Activated gamma-delta T cell treated with Interleukin-2 at 50 U/mL for 16 hours (primary cell): ENCODE measurements at places on chromosomes 12 and 14.

DNA sequence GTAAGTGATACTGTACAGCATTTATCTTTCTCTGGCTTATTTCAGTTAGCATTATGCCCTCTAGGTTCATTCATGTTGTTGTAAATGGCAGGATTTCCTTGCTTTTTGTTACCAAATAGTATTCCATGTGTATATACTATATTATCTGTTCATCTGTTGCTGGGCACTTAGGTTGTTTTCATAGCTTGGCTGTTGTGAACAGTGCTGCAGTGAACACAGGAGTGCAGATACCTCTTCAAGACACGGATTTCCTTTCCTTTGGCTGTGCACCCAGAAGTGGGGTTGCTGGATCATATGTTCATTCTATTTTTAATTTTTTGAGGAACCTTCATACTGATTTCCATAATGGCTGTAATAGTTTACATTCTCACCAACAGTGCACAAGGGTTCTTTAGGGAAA, 21.5 kb downstream of the EP400 start:
- DNase-seq, result no peak

GRCh38 chr12:13178568-13179210, 17.8 kb upstream of the EMP1 start:
- DNase-seq, result no peak

- no peak for DNase-seq
These were observed 100.5 kb downstream of the ZNF664 start for GRCh38 chr12:124073356-124074035.

DNA sequence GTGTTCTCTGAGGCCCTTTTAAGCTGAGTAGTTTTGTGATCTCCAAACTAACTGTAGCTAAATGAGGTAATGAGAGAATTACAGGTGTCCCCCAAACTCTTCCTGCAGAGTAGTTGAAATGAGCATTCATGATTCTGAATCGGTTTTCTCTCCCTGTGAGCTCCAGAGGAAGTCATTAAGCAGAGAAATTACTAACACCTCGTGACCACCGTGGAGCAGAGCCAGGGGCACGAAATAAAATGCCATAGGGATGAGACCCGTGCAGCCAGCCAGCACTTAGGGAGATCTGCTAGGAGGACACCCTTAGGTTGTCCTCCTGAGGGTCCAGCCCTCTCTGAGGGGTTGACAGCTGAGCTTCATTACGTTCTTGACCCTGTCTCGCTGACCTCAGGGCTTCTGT, 79.5 kb downstream of the SLC25A47 start:
- DNase-seq, result no peak

- no peak for DNase-seq
These were observed 50.5 kb downstream of the TRAF3 start for GRCh38 chr14:102827716-102828115.

DNA sequence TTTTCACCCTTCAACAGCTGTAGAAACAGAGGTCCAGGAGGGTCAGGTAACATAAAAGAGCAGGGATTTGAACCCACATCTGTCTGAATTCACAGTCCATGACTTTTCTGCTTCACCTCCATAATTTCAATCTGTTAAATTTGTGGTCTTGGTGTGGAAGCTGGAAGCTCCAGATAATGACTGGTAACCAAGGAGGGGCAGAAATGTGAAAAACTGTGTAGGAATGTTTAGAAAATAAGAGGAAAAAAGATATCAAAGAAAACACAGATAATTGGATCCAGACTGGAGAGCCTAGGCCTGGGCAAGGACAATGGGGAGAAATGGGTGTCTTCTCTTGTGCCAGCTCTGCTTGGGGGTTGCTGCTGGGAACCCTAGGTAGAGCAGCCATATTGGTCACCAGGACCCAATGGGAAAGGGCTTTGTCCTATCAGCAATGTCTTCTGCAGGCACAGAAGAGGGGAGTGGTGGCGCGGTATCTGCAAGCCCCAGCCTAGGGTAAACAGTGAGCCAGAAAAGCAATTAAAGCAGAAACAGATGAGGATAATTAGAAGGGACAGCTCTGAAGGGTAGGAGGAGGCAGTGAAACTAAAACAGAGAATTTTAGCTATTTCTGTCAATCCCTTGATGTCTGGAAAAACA, 54.3 kb upstream of the CCDC91 start:
- no peak for DNase-seq

DNA sequence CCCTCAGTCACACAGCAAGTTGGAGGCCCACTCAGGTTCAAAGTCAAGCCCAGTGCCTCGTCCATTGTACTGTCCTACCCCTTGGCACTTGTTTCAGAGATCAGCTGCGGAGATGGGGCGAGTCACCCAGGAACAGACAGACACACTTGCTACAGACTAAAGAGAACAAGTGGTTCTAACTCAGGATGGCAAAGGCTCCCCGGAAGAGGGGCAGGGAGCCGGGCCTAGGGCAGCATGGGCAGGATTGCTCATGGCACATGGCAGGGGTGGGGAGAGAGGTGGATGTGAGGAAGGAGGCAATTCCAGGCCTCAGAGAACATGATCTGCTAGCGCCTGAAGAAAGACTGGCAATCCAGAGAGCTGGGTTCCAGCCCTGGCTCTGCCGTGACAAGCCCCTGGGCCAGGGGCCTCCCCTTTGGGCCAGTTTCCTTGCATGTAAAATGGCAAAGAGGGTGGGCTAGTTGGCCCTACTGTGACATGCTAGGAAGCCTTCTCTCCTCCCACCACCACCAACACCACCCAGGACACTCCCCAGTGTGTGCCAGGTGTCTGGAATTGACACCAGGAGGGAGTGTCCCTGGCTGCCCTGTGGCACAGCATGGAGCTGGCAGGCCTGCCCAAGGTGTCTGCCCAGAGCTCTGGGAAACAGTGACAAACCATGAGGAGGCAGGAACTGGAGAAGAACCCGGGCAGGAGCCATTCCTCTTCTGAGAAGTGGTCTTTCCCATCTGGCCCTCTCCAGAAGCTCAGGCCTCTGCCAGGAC, 24.0 kb upstream of the IRF2BPL start:
- no peak for DNase-seq

DNA sequence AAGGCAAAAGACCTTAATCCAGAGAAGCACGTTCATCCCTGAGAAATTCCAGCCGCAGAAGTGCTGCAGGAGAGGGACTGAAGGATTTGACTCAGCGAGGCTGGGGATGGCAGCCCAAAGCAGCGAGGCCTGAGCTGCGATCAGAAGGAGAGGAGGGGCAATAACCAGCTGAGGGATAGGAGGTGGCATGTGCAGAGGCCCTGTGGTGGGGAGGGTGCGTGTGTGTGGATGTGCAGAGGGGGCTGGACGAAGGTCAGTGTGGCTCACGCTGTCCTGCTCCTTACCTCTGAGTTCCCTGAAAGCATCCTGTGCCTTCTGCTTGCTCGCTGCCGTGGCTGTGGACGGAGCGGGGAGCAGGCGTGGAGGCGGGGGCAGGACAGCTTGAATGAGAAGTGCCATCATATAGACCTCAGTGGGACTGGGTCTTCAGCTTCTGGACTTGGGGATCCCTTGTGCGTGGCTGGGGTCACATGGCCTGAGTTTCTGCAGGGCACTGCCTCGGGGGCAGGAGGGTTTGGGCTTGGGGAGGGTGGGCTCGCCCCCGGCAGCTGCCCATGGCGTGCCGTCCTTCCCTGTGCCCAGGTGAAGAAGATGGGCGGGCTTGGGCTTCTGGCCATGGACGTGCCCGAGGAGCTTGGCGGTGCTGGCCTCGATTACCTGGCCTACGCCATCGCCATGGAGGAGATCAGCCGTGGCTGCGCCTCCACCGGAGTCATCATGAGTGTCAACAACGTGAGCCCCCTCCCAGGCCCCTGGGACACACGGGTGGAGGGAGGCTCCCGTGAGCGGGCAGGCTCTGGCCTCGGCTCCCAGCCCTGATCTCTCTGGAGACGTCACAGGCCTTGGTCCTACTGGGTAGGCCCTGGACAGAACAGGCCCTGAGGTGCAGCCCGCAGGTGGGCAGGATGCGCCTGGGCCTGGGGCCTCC, 11.0 kb downstream of the ACADS start:
- DNase-seq, result no peak

GRCh38 chr12:66003951-66004350, 126.6 kb downstream of the LLPH start:
- no peak for DNase-seq

DNA sequence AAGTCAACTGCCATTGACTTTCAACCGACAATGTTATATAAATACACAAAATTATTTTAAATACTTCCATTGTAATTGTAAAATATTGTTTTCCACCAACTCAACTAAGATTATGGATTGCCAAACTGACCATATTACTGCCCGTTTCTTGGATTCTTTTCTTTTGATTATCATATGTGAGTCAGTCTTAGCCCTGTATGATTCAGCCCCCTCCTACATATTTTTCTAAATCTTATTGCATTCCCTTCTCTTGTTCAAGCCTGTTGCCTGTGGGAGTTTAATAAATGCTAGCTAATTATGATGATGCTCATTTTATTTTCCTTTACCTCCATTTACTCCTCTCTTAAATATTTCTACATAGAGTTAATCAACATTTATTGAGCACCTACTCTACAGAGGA, 6.8 kb downstream of the RASSF9 start:
- no peak for DNase-seq

GRCh38 chr14:58082491-58083098, 69.4 kb downstream of the ARMH4 start:
- no peak for DNase-seq

- DNase-seq, result no peak
These were observed 57.2 kb downstream of the RIC8B start for GRCh38 chr12:106831699-106832098.

GRCh38 chr12:114213055-114213581, 192.8 kb downstream of the TBX5 start:
- no peak for DNase-seq

- no peak for DNase-seq
These were observed 143.6 kb downstream of the ITPR2 start for GRCh38 chr12:26689281-26689841.
